ENCODE measurements at places on chromosomes 13 and 19.

DNA sequence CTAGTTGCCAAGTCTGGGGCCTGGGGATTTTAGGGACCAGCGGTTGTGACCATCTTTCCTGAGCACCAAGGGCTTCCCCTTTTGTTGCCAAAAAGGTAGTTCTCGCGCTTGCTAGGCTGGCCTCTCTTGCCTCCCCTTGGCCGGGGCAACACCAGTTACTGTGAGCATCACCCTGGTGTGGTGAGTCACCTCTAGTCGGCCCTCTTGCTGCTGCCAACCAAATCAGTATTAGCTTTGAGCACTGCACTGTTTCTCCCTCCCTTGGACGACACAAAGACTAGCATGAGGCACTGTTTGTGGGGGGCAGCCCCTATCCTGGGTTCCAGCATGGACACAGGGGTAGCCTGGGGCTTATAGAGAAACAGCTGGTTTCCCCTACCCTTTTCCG, 6.9 kb downstream of the SYDE1 start:
- no peak for DNase-seq

DNA sequence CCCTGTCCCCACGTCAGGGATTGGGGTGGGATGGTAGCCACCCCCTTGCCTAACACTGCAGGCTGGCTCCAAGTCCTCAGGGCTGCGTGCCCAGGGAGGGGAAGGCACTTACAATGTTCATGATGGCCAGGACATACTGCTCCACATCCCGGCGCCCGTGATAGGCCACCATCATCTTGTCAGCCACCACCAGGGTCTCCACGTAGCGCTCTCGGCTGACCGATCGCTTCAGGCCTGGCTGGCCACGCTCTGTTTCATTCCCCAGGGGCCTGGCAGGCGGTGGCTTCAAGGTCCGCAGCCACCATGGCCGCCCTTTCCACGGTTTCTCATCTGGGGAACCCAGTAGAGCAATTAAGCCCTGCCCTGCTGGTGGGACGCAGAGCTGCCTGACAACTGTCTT, 9.7 kb downstream of the ADAMTS10 start:
- DNase-seq = no peak

DNA sequence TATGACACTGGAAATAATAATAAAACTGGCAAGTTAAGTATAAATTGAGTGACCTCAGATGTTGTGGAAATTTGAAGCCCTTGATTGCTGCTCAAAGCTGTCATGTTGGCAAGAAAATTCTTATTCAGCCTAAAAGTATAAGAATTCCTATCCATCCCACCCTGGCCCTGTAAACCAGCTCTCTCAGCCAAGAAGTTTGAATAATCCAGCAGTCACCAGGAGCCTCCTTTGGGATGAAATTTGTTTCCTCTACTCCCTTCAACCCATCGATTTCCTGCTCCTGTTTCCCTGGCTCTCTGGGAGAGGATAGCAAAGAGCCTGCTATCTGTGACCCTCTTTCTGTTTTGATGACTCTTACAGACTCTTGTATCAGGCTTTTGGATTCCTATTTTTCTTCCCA, 169.3 kb downstream of the LHFPL6 start:
- no peak for DNase-seq

DNA sequence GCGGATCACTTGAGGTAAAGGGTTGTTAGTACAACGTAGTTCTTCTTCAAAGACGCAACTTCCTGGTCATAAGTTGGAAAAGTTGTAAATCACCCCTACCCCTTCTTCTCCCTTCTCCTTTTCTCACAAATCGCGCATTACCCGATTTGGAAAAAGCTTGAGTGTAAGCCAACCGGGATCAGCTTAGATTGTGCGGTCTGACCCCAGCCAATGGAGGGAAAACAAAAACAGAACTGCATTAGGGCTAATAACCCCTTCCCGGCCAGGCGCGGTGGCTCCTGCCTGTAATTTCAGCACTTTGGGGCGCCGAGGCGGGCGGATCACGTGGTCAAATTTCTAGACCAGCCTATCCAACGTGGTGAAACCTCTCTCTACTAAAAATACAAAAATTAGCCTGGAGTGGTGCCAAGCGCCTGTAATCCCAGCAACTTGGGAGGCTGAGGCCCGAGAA, 806 bp downstream of the ZNF90 start:
- no peak for DNase-seq

- no peak for DNase-seq
These were observed 3.5 kb upstream of the TBC1D4 start for GRCh38 chr13:75485286-75486062.

DNA sequence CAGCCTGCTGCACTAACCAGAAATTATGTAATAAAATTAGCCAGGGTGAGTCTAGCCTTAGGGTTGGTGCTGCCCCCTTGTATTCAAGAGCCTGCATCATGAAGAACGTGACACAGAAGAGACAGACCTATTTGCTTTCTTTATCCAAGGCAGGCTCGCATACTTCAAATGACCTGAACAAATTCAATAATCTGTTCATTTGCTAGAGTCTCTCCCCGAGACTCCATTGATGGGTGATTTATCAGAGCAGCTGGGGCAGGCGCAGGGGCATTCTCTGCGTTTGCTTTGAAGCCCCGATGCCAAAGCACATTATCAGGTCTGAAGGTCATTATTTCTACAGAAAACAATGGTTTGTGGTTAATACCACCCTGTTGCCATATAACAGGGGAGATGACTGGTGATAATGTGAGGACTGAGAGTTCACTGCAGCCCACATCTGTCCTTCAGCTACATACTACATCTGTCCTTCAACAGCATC, 520.3 kb downstream of the DIAPH3 start:
- no peak for DNase-seq

DNA sequence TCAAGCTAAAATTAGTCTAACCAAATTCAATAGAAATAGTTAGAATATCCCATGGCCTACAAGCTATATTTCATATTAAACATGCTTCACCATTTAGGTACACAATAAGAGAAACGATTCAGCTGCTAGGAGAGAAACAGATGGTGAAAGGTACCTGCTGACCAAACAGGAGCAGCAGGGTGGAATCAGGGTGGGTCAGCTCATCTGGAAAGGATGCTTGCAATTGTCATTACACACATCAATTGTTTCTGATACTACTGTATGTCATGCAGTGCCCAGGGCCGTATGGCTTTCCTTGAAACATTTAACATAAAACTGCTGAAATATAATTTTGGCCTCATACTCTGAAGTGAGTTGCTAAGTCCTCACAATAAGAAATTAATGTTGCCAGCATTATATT, 776.0 kb downstream of the DACH1 start:
- DNase-seq = no peak

- DNase-seq = no peak
These were observed 46.4 kb downstream of the N4BP2L1 start for GRCh38 chr13:32381539-32381938.

DNA sequence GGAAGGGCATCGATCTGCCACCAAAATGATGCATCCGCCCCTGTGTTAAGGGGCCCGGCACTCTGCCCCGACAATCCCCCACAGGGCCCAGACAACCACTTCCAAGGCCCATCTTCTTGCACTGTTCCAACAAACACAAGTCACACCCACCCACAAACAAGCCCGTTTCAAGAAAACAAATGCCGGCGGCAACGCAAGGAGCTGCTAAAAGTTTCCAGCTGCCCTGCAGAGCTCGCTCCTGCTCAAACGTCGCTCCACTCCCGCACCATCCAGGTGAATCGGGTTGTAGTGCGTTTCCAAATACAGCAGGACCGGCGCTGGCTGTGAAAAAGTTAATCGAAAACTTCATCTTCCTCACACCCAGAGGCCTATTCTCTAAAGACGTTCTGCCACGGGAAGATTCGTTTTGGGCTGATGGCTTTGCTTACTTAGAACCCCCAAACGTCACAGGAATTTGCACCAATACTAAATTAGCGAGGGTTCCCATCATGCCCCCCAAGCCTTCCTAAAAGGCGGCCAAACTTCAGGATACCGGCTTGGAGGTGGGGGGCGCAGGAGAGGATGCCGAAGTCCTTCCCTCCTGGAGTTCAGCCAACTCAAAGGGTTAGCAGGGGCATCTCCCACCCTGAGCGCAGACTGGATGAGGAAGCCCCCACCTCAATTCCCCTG, 107.4 kb upstream of the DOCK9 start:
- no peak for DNase-seq

DNA sequence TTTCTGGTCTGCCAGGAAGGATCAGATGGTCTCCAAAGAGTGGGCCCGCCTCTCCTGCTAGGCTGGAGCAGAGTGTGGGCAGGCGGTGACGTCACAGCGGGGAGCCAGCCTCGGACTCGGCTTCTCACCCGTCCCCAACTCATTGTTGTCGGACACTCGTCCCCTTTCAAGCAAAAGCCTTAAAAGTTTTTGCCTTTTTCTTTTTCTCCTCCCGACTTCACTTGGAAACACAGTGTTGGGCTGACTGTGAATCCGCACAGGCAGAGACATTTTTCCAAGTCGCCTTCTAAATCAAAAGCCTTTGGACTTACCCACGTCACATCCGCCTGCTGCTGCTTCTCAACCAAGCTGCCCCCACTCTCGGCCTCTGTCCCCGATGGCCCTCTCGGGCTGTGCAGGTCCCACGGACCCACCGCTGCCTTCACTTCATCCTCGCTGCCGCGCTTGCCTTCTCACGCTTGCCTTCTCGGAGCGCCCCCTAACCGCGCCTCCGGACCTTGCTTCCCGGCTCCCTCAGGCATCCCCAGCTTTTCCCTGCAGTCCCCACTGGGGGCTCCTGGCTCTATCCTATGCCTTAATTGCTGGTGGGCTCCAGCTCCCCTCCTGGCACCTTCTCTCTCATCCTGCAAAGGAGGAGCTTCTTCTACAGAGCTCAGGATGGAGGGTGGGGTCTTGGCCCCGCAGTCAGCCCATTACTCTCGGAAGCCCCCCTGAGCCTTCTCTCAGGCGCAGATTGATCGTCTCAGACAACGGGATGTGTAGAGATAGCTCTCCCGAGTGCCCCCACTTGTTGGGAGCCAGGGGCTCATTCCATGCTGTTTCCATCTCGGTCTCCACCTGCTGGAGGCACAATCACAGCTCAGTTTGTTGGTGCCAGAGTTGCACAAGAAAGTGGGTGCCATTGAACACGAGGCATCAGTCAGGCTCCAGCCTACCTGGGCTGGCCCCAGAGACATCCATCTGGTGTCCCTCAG, 3.9 kb upstream of the ZNF135 start:
- DNase-seq = no peak

GRCh38 chr13:23580684-23581060, 10.5 kb downstream of the TNFRSF19 start:
- no peak for DNase-seq

DNA sequence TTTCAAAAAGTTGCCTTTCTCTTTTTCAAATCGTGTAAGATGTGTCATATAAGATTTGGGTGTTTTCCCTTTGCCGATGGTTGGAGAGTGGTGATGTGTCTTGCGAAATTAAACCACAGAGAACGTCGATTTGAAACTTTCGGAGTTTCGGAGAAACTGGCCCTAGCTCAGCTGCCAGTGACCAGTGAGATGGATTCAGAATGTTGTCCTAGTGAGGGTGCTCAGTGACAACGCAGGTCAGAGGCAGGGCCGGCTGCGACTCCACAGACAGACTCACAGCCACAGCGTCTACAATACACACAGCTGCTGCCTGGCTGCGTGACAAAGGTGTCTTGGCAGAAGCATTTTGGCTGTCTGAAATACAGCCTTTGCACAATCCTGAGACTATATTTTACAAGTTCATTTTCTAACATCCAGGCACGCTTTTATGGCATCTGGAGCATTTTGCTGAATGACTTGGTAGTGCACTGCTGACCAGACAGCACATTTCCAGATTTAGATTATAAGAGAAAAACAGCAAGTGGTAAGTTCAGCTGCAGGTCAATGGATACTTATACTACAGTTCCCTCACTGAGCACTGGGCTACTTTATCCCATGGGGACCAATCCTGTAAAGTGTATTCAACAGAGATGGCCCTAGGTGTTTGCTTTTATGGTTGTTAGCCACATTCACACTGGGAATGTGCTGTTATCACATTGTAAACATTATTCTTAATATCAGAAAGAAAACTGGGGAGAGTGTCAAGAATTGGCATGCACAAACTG, 207.5 kb downstream of the KCNRG start:
- no peak for DNase-seq

- DNase-seq = no peak
These were observed 293.6 kb downstream of the OXGR1 start for GRCh38 chr13:96700657-96701056.

DNA sequence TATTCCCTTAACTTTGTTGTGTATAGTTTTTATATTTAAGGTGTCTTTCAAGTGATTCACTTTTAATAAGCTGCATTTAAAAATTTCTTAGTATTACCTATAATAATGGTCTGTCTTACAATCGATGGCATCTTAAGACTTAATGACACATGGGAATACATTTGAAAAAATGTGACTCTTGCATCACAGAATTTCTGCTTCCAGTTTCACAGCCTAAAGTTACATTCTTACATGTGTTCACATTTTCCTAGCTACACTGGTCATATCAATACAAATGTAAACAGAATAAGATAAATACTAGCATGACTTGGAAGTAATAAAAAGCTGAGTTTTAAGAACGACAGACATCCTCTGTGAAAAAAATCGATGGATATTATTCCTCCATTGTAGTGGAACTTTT, 1597.1 kb upstream of the MIR17HG start:
- no peak for DNase-seq
